Stomach (tissue), 19 donors: ENCODE measurements at places on chromosomes 2 and 18. TPM values are rescaled to one million over a fixed set of nuclear protein-coding genes. Genes with fewer than 3 reads are reported as not detected.
A peak's percentile ranks its signal among the peaks of the same experiment; 100 is the strongest.

GRCh38 chr2:46333912-46334311 is 36.7 kb downstream of the EPAS1 start:
- peak overlapping the region; percentile 31 for H3K27ac ChIP-seq
- no peak overlapping the region for H3K4me3 ChIP-seq
- H3K36me3 ChIP-seq, result no peaks in the 10 kb centered on the region
- DNase-seq, result no peak
- no peaks in the 10 kb centered on the region for H3K27me3 ChIP-seq

DNA sequence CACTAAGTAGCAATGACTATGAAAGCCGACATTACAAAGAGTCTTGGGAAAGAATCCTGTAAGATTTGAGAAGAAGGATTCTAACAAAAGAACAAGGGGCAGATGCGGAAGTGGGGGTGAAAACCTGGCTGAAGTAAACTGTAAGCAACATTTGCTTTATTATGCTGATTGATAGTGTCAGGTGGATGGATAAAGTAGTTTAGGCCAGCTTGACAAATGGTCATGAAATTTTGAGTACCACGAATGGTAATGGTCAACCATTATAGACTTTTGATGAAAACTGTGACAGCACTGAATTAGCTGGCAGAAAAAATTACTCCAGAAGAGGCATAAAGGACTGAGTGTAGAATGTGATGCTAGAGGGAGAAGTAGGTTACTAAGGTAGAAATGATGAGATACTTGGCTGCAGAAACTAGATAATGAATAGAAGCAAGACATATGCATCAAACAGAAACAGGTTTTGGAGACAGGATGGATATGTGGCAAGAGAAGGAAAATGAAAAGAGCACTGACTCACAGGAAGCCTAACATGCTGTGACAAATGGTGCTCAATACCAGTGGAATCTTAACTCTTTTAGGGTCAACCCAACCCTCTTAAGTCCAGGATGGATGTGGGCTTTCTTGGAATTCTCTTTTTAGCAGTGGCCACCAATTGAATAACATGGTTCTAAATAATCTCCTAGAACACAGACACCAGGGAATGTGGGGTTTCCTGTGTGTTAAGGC is 6.8 kb downstream of the THUMPD2 start:
- H3K4me3 ChIP-seq, result no peak overlapping the region
- no peak overlapping the region for H3K27ac ChIP-seq
- no peaks in the 10 kb centered on the region for H3K27me3 ChIP-seq
- no peaks in the 10 kb centered on the region for H3K4me1 ChIP-seq

Gene RAX
- total RNA-seq, result not detected

Gene SKA1
- total RNA-seq, result not detected

Gene PFN4
- not detected for total RNA-seq

- no peak for DNase-seq
- no peaks in the 10 kb centered on the region for H3K27me3 ChIP-seq
- H3K36me3 ChIP-seq, result no peaks in the 10 kb centered on the region
- H3K4me1 ChIP-seq, result no peaks in the 10 kb centered on the region
- no peak overlapping the region for H3K27ac ChIP-seq
- H3K4me3 ChIP-seq, result no peak overlapping the region
Observed at GRCh38 chr18:36527051-36527450, 229.5 kb downstream of the FHOD3 start.

GRCh38 chr2:12271589-12271984 is 445.1 kb upstream of the TRIB2 start:
- no peak overlapping the region for H3K27ac ChIP-seq
- H3K27me3 ChIP-seq, result no peaks in the 10 kb centered on the region
- H3K36me3 ChIP-seq, result no peaks in the 10 kb centered on the region
- H3K4me3 ChIP-seq, result no peak overlapping the region
- H3K4me1 ChIP-seq, result no peaks in the 10 kb centered on the region

GRCh38 chr2:169260846-169261642 is 101.3 kb downstream of the LRP2 start:
- H3K4me1 ChIP-seq, result no peaks in the 10 kb centered on the region
- no peak overlapping the region for H3K4me3 ChIP-seq
- no peaks in the 10 kb centered on the region for H3K36me3 ChIP-seq

Gene SH3BP4
- total RNA-seq, result 12.8 TPM

- H3K4me3 ChIP-seq, result no peak overlapping the region
- H3K27me3 ChIP-seq, result no peaks in the 10 kb centered on the region
- no peak overlapping the region for H3K27ac ChIP-seq
- H3K4me1 ChIP-seq, result no peaks in the 10 kb centered on the region
- no peaks in the 10 kb centered on the region for H3K36me3 ChIP-seq
Observed at GRCh38 chr2:187949859-187950258, 341.8 kb upstream of the GULP1 start.

Gene CNTNAP5
- not detected for total RNA-seq
